ENCODE measurements at places on chromosomes 1 and 21.

DNA sequence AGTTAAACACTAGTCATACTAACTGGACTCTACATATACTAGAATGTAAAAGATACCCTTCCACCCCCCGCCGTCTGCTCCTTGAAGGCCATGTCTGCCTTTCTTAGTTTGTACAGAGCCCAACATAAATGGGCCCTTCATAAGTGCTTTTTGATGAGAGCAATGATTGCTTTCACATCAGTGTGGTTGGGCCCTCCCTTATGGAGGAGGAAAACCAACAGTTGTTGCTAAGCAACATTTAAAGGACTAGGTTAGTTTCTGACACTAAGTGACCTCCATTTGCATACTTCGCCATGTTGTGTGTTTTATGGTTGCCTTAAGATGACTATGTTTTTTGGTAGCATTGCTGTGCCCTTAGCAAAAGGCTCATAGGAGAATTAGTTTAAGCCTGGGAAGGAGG lies 182.0 kb upstream of the SGIP1 start:
- DNase-seq, result no peak

DNA sequence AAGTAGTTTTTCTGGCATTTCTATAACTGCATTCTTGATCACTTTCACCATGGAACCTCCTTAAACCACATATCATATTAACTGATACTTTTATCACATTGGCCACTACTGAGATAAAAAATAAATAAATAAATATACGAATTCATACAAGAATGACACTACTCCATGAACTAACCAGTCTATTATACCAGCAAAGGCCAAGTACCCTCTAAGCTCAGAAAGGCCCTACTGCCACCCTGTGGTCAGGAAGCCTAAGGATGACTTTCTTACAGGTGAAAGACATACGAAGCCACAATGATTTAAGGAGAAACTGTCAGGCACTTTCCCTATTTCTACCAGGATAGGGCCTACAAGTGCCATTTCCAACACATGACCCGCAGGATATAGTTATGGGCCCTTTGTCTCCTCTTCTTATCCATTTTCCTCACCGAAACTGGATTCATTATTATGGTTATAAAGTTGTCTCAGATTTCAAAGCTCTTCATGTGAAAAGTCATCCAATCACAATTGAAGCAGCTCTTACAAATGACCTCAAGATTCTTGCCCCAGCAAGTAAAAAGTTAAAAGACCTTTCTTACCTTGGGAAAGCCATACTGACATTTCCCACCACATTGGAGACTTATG lies 23.9 kb downstream of the DNAJC8 start:
- peak; percentile 57 for DNase-seq

DNA sequence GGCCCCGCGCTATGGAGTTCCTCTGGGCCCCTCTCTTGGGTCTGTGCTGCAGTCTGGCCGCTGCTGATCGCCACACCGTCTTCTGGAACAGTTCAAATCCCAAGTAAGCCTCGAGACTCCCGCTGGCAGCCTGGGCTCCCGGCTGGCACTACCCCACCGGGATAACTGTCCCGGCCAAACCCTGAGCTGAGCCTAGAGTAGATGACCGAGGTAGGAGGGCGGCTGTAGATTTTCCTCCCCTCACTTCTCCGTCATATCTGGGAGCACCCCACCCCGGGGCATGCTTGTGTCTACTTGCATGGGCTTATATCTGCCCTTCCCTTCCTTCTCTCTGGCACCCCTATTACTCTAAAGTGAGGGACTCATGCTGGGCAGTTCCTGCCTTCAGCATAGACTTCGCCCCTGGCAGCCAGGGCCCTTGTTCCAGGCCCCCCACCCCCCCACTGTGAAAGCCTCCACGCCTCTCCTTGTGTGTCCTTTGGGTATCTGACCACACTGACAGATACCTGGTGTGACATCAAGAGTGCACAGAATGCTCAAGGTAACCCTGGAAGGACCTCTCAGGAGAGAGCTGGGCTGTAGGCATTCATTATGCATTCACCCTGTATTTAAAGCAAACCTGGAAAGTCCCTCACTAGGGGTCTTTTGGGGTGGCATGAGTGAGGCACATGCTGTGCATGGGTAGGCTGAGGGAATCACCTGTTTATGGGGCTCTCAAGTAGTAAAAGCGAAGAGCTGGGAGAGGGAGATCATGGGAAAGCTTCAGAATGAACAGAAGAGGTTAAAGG lies 485 bp downstream of the EFNA1 start:
- DNase-seq, result no peak

GRCh38 chr1:203996126-203996525 lies 76.8 kb upstream of the SOX13 start:
- DNase-seq, result peak; percentile 17

DNA sequence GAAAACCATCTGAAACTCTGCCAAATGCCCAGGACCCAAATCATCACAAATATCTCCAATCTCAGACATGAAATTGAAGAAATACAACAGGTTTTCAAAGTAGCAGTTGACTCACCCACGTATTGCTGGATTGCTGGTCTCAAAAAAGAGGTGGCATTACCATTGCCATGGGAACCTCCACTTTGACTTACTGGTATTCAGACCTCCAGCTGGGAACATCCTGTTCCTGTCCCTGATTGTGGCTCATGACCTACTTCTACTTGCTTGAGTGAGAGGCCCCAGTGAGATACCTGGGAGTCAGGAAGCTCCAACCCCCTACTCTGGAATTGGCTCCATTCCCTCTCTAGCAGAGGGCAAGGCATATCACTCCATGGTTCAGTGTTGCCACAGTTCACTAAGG lies 64.6 kb downstream of the NMNAT2 start:
- DNase-seq, result no peak

GRCh38 chr1:180691322-180691913 lies 59.6 kb downstream of the XPR1 start:
- no peak for DNase-seq

GRCh38 chr1:62038594-62039284 lies 155.9 kb upstream of the L1TD1 start:
- DNase-seq, result no peak

- DNase-seq, result no peak
Measured at GRCh38 chr21:38806153-38806941, 618 bp downstream of the ETS2 start.

- DNase-seq, result no peak
Measured at GRCh38 chr1:53473463-53473862, 14.3 kb downstream of the DMRTB1 start.

- no peak for DNase-seq
Measured at GRCh38 chr1:165423136-165423535, 21.8 kb downstream of the RXRG start.

DNA sequence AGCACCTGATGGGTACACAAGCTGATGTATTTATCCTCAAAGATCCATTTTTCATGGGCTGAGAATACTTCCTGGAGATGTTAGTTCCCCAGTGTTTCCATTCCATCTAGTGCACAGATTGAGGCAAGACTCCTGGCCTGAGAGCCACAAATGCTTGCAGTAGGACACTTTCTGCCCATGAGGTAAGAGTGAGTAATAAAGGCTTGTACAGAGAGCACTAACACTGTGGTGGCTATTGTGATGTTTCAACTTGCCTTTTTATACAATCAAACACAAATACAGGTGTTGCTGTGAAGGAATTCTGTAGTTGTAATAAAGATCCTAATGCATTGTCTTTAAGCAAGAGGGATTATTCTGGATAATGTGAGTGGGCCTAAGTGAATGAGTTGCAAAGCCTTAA lies 186.1 kb upstream of the ADAMTS5 start:
- no peak for DNase-seq

- DNase-seq, result no peak
Measured at GRCh38 chr21:37087188-37087587, 14.1 kb downstream of the TTC3 start.

- no peak for DNase-seq
Measured at GRCh38 chr1:243740255-243740999, 109.6 kb downstream of the AKT3 start.

DNA sequence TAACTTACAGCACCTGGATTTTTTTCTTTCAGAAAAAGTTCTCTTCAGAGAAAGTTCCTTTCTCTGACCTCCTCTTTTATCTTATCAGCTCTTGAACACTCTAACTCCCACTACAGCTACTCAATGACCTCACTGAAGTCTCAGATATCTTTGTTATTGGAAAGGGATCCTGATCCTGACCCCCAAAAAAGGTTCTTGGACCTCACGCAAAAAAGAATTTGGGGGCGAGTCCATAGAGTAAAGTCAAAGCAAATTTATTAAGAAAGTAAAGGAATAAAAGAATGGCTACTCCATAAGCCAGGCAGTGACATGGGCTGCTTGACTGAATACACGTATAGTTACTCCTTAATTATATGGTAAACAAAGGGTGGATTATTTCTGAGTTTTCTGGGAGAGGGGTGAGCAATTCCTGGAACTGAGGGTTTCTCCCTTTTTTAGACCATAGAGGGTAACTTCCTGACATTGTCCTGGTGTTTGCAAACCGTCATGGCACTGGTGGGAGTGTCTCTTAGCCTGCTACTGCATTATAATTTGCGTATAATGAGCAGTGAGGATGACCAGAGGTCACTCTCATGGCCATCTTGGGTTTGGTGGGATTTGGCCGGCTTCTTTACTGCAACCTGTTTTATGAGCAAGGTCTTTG lies 44.2 kb downstream of the WDR64 start:
- no peak for DNase-seq

DNA sequence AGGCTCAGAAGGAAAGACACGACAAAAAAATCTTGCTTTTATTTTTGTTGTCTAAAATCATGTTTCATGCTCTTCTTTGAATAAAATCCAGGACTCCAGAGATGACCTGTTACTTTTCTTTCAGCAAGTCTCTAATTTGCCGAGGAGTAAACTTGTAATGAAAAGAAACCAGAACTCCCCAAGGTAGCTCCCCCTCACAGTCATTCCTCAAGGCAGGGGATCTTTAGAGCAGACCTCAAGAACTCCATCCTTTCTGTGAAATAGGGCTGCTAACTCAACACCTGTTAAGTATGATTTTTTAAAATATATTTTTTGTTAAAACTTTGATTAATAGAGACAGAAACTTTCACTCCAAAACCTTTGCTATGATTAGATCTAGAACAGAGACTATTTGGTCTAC lies 82.7 kb upstream of the ABCD3 start:
- no peak for DNase-seq

DNA sequence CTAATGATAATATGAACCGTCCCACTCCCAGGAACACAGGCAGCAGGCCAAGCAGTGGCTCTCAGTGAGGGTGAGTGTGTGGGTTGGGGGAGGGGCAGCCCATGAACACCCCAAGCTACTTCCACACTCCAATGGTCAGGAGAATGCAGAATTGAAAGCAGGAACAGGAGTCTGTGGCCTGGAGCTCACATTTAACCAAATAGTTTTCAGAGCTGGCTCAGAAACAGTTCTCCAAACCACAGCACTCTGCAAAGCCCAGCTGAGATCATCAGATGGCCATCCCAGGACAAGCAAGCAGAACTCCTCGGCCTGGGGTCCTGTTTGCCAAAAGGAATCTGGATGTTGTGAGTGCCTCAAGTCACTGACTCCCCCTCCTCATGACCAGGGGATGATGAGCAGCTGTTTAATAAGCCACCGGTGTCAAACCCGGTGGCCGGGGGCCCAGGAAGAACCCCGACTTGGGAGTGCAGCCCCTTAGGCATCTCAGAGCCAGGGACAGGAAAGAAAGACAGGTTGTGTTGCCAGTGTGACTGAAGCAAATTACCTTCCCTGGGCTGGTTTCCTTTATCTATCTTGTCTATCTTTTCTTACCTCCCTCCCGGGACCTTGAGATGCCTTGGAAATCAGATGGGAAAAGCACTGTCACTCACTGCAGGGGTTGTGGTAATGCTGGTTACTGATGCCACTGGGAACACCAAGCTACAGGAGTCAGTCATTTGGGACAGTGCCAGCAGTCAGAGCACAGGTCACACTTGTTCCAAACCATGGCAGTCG lies 20.4 kb downstream of the DEGS1 start:
- DNase-seq, result peak; percentile 8

GRCh38 chr1:172898866-172899265 lies 151.9 kb downstream of the TNFSF18 start:
- DNase-seq, result no peak

DNA sequence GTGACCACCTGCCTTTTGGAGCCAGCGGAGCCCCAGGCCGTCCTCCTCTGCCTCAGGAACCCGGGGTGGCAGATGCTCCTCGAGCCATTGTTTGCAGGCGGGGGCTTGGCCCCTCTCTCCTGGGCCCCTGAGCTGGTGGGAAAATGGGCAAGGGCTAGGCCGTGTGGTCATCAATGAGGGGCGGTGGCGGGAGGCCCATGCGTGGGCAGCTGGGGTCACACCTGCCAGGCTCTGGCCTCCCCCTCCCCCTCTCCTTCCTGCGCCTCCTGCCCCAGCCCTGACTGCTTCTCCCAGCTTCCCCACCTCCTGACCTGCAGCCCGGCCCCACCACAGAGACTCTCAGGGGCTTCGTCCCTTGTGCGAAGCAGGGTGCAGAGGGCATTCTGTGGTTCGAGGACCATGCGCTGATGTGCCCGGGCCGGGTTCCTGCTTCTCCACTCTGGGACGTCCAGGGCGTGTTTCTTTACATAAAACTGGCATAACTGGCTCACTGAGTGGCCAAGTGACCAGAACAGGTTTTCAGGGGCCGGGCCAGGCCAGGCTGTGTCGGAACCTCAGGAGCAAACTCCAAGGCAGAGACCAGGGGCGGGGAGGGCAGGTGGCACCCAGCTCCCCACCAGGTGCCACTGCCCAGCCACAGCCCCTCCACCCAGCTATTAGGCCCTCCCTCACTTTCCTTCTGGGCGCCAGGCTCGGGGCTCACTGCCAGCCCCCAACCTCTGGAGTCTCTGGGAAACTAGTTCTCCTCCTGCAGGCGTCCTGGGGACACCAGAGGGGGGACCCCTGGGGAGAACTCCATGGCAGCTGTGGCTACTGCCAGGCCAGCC lies 9.3 kb downstream of the SAMD11 start:
- DNase-seq, result no peak

DNA sequence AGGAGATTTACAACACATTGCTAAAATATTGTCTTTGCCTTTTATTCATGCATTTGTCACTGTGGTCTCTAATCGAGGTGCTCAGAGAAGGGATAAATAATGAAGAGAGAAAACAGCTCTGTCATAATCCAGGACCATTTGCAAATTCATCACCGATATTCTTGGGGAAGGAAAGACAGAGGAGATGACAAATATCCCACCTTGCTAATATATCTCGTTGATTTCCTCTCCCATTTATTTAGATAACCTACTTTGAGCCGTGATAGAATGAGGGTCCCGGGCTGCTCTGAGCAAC lies 86.9 kb downstream of the PRDM16 start:
- no peak for DNase-seq

DNA sequence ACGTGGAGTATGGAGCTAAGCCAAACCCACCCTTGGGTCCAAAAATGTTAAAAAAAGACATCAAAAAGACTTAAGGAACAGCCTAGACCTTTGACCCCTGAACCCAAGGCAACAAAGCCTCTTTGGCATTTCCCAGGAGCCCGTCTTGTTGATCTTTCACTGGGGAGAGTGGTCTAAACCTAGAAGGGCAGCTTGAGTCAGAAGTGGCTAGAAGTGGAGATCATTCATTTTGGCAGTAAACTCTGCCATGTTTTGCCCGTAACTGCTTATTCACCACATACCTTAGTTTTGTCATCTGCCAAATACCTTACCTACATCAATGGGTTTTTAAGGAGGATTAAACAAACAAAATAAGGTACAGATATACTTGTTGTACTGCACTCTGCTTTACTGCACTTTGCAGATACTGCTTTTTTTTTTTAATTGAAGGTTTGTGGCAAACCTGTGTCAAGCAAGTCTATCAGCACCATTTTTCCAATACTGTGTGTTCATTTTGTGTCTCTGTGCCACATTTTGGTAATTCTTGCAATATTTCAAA lies 1.7 kb upstream of the CTSE start:
- no peak for DNase-seq

Measured in amygdala (tissue), 56 donors.